ENCODE measurements at places on chromosomes 2 and 18.

- no peak for DNase-seq
These were observed 9.6 kb downstream of the MARCHF4 start for GRCh38 chr2:216362730-216363129.

DNA sequence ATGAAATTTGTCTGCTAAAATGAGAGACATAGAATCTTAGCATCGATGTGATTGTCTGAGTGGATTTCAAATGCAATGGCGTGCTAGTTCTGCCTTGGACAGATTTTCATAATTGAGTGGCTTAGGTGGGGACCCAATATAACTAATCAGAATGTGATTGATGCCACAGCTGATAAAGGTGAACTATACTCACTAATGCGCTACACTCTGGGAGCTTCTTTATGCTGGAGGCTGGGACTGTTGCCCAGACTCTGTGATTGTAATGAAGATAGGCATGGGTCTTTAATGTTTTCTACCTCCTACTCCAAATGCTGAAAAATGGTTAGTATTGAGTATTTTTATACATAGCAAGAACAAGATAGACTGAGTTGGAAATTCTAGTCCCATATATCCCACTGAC, 339.5 kb upstream of the SLC39A10 start:
- DNase-seq: no peak

DNA sequence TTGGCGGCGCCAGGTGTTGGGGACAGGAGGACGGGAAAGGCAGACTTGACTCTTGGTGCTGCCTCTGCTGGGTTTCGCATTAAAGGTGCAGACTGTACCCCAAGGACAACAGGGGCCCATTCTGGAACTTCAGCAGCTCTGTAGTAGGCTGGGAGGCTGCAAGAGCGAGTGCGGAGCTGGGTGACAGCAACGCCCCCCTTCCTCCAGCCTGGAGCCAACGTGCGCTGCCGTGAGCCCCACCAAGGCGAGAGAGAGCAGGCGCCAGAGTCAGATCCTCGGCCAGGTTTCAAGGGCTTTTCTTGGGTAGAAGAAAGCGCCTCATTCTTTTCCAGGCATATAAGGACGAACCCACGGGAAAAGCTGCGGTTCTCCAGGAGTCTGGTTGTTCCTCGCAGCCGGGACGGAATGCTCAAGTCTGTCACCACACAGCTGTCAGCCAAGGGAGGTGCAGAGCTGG, 1.9 kb downstream of the DOK6 start:
- no peak for DNase-seq

- no peak for DNase-seq
These were observed 139.0 kb upstream of the LINC00305 start for GRCh38 chr18:64287926-64288325.

DNA sequence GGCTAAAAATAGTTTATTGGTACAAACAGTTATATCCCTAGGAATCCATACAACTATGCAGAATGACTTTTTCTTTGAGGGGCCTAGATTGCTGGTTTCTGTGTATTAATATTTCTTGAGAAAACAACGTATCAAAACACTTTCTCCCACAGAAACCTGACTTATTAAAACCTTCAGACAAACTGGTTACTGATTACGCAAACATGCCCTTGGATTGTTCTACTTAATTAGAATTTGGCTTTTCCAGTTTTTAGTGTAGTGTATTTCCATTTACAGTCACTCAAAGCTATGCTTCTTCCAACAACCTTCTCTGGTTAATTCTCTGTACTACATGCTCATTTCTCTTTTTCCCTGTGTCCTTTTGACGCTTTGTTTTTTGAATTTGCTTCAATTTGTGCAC, 20.0 kb downstream of the VAPA start:
- no peak for DNase-seq

DNA sequence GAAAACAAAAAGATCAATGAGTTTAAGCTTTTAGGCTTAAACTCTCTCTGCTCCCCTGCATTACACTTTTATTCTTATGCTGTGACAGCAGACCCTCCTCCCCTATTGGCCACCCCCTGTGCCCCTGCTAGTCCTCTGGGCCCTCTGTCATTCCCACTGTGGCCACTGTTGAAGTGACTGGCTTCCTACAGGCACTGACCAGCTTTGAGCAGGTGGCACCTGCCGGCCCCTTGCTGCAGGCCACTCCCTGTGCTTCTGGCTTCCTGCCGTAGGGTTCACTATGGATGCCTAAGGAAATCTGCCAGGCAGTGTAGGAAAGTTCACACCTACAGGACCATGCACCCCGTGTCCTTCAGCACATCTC, 156.5 kb upstream of the L3MBTL4 start:
- DNase-seq: no peak

GRCh38 chr18:46793565-46793964, 36.7 kb upstream of the ST8SIA5 start:
- no peak for DNase-seq

DNA sequence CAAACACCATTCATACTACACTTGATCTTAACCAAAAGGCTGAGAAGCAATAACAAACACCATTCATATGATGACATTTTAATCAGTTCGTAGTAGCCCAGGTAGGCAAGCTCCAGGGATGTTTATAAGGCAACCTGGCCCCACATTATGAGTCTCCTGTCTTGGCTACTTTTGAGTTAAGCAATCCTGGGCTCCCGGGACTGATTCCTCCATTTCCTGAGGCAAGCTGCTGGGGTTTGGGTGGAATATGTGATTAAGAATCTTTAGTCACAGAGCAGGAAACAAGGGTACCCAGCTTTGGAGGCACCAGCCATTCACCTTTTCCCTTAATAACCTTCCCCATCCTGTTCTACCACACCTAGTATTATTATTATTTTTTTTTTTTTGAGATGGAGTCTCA, 24.5 kb upstream of the SPRED2 start:
- no peak for DNase-seq

GRCh38 chr2:66414896-66415295, 20.0 kb upstream of the MEIS1 start:
- DNase-seq: no peak

- no peak for DNase-seq
These were observed 1383.8 kb upstream of the ACVR2A start for GRCh38 chr2:146461068-146461467.

DNA sequence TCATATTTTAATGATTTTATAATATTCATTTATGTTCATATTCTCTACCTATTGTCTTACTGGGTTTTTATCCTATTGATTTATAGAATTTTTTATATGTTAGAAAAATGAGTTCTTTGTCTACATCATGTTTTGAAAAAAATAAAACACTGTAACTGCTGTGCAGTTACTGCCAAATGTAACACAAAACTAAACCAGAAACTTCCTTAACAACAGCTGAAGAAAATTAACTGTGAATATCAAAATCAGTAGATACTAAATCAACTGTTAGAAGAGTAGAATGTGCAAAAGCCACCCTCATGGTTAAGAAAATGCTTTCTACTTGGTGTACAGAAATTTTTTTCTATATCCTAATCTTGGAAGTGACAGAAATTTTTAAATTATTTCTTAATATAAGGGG, 69.5 kb downstream of the PTRHD1 start:
- no peak for DNase-seq

DNA sequence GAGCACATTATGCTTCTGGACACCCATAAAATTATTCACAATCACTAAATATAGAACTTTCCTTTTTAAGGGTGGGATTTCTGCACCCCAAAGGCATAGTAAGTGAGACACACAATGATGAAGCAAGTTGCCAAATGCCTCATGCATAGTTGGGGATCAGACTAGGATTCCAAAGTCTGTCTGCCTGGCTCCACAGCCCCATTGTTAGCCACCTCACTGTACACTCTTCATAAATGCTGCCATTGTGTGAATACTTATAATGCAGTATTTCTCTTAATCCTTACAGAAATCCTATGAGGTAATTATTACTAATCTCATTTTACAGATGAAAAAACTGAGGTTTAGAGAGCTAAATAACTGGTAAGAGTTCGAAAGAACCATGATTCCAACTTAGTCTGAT, 738.6 kb downstream of the ERBB4 start:
- DNase-seq: no peak

GRCh38 chr2:120851116-120851773, 115.6 kb downstream of the GLI2 start:
- DNase-seq: no peak

GRCh38 chr2:240999873-241000541, 1.6 kb downstream of the SNED1 start:
- DNase-seq: no peak

GRCh38 chr2:20346565-20347381, 3.9 kb downstream of the PUM2 start:
- no peak for DNase-seq

DNA sequence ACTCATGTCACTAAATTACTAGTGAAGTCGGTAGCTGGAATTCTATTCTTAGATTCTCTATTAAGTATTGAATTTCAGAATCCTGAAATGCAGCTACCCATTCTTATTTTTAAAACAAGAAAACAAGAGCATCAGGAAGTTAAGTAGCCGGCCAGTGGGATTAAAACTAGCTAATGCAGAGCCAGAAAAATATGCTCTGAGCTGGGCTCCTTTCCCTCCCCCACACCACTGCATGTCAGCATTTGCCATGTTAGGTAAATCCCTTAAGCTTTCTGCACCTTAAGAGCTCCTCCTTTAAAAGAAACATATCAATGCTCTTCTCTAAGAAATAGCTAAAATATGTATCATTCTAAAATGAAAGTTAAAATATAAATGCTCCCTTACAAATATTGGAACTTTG, 72.2 kb upstream of the MFF start:
- no peak for DNase-seq

DNA sequence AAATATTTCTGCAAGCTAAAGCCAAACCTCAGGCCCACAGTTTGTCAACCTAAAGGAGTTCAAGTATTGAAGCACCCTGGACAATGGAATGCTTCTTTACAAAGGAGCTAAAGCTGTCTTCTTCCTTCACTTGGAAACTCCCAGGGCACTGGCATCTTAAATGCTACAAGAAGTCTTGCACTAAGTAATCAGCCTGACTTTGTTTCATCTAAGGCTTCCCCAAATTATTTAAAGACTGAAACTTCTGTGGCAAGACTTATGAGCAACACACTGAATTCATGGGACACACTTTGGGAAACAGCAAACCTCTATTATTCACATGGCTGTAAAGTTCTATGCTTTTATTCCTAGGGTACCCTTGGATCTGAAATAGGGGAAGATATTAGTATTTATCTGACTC, 14.7 kb downstream of the PID1 start:
- no peak for DNase-seq

DNA sequence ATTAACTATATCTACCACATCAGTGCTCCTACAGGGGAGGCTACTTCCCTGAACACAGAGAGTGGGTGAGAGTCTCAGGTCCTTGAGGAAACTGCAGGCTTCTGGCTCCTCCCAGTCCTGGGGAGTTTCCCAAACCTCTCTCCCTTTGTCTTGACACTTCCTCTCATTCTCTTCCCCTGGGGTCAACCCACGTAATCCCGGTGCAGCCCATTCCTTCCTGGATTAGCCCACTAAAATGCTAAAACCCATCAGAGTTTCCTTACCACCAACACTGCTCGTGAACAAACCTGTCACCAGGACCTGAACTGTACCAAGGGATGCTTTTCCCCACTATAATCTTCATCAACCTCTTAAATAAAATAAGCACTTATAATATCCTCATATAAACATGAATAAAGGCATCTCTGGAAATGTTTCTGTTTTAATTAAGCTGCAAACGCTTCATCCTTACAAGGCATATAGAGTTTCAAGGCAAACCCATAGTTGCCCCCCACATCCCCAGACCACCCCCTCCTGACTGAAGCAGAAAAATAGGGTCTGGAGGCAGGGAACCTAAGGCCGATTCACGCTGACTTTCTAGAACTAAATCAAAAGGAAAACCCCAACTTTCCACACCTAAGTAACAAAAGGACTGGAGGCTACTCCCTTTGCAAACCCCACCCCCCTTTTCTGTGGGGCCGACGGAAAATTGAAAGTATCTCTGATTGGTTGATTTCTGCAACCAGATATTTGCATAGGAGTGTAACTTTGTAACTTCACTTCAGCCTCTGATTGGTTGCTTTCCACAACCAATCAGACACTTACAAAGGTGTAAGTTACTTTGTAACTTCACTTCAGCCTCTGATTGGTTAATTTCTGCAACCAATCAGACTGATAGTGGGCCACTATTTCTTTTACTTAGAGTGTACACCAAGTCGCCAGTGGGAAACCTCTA, 19.0 kb downstream of the TMSB10 start:
- no peak for DNase-seq

GRCh38 chr2:147101941-147102790, 742.7 kb upstream of the ACVR2A start:
- no peak for DNase-seq

DNA sequence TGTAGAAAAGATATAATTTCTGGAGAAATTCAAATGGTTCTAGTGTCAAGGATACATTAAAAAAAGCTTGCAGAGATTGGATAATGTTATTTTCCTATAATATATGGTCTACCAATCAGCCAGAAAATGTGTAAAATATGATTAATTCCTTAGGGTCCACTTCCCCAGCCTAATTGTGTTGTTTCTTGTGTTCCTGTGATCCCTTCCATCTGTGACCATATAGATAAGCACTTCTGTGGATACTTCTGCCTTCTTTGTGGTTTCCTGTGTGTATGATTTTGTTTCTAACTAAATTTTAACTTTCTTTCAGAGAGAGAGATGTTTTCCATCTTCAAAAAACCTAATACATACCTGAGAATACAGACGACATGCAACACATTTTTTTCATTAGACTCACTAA, 367.1 kb upstream of the PIK3C3 start:
- no peak for DNase-seq

GRCh38 chr2:201269764-201270163, 9.4 kb downstream of the CASP8 start:
- DNase-seq: no peak

DNA sequence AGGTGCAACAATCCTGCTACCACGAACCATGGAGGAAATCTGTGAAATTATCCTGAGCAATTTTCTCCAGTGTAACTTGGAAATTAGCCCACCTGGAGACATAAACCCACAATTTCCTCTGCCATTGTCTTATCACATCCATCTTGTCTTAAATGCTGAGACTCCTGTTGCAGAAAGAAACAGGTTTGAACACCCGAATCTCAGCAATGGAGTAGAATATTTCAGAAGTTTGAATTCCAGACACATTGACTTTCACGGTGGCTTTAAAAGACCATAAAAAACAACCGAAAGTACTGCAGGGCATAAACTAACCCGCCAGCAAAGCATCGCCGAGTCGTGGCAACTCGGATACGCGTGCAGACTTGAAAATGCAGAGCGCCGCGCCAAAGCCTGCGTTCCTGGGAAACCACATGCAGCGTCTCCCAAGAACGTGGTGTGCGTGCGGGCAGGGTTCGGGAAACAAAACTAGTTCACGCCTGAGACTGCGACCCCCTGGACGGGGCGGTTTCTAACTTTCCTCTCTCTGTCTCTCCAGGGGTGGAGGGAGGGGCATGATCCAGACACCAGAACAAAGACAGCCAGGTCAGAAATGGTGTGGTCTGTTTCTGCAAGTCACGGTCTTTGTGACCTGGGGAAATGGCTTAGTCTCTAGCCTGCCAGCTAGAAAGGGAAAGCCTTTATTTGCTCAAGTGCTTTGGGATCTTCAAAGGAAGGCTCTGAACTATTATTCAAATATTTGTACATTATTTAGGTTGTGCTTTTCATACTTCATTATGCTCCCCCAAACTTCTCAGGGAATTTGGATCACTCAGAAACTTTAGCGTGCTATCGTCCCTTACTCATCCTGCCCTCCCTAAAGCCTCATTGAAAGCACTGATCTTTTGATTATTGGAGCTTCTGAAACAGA, 26.9 kb upstream of the KCTD1 start:
- DNase-seq: no peak

GRCh38 chr18:49591775-49592174, 29.9 kb downstream of the LIPG start:
- no peak for DNase-seq

- no peak for DNase-seq
These were observed 321.9 kb downstream of the CELF4 start for GRCh38 chr18:37243741-37244140.
